ENCODE measurements at places on chromosomes 6 and 20.

- no peak for DNase-seq
Measured at GRCh38 chr6:61711849-61712248, 574.2 kb downstream of the KHDRBS2 start.

DNA sequence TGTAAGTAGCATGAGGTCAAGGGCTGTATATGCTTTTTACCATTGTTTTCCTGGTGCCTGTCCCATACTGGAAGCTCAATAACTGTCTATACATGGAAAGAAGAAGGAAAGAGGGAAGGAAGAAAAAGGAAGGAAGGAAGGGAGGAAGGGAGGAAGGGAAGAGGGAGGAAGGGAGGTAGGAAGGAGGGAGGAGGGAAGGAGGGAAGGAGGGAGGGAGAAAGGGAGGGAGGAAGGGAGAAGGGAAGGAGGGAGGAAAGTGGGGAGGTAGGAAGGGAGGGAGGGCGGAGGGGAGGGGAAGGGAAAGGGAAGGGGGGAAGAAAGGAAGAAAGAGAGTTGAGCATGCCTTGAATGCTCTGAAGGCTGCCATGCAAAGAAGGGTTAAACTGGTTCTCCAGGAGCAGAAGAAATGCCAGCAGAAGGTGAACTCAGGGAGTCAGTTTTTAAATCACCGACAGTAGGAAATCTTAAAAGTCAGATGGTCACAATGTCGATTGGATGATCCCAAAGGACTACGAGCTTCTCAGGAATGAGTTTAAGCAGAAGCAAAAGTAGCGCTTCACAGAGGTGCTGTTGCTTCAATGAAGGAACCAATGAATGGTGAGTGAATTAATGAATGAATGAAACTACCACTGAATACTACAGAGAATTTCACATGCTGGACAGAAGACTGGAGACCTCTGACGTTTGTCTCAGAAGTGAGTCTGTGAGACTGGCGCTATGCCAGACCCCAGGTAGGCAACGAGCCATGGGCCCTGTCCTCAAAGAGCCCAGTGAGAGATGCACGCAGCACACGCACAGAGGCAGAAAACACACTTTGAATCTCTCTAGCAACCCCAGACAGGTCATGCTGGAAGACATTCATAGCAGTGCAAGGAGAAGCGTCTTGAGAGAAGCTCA lies 117.6 kb downstream of the MRPL14 start:
- DNase-seq, result no peak

DNA sequence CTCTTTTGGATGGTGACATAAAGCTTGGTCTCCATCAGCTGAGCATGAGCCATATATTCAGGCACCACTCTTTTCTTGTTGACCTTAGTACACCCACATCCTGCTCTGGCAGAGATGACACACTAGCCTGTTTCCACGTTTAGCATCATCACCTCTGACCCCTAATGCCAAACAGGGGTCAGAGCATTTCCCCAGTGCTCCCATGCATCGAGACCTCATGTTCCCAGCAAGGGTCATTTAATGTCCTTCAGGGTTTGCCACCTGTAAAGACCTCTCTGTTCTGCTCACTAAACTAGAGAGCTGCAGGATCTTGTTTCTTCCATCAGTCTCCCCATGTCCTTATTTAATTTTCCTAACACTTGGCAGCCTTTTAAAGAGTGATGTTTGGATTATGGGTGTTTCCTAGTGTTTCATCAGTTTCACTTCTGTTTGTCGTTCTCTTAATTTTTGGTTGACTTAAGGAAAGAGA lies 97.5 kb downstream of the AIG1 start:
- no peak for DNase-seq

DNA sequence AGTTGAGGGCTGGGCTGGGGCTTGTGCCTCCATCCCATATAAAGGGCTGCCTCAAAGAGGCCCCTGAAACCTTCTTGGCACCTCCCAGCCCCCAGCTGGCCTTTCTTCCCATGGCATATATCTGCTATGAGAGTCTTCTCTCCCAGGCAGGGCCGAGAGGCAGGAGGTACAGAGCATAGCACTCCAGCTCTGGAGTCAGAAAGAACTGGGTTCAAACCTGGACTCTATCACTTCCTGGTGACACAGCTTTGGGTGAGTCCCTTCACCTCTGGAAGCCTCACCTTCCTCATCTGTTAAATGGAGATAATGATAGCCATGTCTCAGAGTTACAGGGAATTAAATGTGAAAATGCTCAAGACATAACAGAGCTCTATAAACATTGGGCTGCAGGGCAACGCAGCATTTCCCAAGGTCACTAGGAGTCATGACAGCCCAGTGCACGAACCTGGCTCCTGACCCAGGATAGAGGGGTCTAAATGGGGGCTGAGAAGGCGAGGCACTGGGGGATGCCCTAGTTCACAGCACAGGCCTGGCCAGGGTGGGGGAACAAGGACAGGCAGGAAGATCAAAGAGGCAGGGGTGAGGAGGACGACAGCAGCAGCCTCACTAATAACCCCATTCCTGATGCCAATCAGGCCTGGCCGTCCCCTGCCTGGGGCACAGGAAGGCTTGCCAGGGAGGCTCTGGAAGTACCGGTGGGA lies 1.9 kb downstream of the FAM83C start:
- no peak for DNase-seq

DNA sequence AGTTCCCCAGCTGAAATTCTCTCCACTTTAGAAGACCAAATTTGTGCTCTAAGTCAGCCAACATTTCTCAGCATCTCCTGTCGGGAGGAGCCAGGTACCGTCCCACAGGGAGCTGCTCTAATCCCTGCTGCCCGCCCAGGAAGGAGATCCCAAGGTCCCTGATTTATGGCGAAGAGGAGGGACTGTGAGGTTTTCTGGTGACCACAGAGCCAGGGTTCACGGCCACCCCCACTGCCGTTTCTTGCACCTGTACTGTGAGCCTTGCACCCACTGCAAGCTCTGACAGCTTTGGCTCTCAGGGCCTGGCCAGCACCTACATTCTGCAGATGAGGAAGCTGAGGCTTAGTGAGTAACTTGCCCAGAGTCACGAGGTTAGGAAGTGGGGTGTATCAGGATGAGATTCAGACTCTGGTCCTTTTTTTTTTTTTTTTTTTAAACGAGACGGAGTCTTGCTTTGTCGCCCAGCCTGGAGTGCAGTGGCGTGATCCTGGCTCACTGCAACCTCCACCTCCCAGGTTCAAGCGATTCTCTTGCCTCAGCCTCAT lies 34.9 kb downstream of the FOXC1 start:
- no peak for DNase-seq

GRCh38 chr6:53203483-53203882 lies 54.8 kb upstream of the GCM1 start:
- no peak for DNase-seq

GRCh38 chr6:139647016-139647415 lies 272.6 kb upstream of the CITED2 start:
- DNase-seq, result no peak

DNA sequence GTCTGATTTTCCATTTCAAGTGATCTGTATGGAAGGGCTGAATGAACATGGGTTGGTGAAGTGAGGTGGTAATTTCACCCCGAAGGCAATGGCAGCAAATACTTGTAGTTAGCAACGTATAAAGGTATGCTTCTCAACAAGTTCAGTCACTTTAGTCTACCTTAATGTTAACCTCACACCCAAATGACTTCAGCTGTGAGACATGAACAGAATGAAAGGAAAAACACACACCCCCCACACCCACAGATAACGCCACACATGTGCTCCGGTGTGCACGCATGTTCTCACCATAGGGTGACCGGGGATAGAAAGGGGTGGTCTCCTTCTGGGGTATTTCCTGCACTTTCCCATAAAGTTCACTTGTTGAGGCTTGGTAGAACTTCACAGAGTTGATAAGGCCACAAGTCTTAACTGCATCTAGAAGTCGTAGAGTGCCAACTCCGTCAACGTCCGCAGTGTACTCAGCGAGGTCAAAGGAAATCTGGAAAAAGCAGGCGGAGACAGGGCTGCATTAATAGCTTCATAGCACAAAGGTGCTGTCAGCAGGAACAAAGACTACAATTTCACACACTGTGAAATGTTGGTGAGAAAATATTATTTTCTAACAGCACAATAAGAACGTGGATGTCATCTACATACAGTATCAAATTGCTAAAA lies 284.8 kb downstream of the GMDS start:
- DNase-seq, result no peak

DNA sequence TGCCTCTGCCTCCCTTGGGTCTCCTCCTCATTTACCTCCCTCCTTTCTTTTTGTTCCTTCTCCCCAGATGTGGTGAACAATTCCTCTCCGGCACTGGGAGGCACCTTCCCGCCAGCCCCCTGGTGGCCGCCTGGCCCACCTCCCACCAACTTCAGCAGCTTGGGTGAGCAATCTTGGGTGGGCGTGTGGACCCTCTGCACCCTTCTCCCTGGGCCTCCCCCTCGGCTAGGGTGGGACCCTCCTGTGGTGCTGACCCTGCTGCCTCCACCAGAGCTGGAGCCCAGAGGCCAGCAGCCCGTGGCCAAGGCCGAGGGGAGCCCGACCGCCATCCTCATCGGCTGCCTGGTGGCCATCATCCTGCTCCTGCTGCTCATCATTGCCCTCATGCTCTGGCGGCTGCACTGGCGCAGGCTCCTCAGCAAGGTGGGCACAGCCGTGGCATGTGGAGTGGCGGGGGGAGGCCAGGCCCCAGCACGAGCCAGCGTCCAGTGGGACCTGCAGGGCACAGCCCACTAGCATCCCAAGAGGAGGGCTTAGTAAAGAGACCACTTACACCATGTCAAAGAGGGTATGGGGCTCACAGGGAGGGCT lies 8.8 kb downstream of the DDR1 start:
- no peak for DNase-seq

GRCh38 chr6:144155529-144155928 lies 5.2 kb downstream of the STX11 start:
- DNase-seq, result no peak

- DNase-seq, result peak; percentile 1
Measured at GRCh38 chr6:107539409-107539808, 49.5 kb downstream of the SOBP start.

DNA sequence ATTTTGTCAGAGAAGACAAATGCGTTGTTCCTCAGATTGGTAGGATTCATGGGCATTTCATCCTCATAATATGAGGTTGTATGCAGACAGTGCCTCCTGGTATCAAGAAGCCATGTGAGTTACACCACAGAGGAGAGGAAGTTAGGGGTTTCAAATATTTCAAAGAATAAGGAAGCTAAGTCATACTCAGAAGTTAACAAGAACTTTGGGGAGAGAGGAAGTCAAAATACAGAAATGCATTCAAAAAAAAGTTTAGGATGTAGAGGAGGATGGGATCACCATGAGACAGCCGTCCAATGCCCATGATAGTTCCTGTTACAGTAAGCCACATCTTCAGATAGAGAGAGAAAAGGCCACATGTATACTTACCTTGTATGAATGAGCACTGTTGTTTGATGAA lies 22.3 kb downstream of the HLA-DOB start:
- DNase-seq, result no peak
